ENCODE measurements at places on chromosomes 11 and 22.

DNA sequence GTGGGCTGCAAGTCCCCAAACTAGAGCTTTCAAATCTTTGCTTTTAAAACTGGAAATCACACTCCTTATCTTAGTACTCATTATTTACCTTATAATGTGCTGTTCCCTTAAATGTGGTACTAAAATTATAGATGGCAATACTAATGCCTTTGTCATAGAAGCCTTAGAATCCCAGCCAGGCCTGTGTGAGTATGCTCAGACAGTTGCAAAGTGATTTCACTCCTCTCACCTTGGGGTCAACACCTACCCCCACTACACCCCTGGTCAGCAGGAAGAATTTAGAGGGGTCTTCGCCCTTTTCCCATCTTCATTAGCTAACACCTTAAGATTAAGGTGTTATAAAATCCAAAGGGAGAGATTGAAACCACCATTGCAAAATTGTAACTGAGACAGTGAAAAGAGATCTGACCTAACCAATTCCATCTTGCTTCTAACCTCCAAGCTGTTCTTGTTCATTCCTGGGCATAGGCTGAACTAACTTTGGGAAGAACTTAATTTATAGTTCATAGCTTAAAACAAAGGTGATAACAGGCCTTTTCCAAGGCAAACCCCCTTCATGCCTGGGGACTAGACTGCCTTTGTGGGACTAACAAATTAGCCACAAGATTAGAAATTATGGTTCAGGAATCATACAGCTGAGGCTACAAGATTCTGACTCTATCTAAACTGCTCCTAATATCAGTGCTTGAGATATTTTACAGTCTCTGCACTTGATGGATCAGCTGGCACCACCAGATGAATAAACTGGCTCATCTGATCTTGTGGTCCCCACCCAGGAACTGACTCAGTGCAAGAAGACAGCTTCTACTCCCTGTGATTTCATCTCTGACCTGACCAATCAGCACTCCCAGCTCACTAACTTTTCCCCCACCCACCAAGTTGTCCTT lies 10.4 kb upstream of the MRPL17 start:
- no peak for DNase-seq

DNA sequence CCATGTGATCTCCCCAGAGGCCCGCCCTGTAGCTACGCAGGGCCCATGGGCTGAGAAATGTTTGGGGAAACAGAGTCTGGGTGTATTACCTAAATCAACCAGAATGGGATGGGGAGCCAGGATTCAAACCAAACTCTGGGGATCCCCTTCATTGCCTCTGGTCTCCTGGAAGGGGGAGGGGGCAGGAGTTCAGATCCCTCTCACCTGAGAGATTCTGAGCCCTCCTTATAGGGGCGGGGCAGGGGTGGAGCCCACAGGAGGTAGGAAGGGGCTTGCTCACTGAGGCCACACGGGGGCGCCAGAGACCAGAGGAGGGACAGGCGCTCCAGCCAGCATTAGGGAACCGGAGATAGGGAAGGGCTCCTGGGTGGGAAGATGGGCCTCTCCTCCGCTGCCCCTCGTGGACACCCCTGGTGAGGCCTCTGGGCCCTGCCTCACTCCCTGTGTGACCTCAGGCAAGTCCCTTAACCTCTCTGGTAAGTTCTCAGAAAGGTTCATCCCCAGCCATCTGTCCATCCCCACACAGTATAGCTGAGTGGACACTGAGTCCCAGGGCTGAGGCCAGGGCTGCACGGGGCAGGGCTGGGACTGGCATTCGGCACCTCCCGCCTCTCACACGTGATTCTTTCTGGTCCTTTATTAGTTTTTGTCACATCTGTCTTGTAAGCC lies 2.7 kb upstream of the CDC42BPG start:
- peak; percentile 92 for DNase-seq

- DNase-seq, result no peak
Observed at GRCh38 chr11:8403310-8403709, 139.6 kb upstream of the LMO1 start.

DNA sequence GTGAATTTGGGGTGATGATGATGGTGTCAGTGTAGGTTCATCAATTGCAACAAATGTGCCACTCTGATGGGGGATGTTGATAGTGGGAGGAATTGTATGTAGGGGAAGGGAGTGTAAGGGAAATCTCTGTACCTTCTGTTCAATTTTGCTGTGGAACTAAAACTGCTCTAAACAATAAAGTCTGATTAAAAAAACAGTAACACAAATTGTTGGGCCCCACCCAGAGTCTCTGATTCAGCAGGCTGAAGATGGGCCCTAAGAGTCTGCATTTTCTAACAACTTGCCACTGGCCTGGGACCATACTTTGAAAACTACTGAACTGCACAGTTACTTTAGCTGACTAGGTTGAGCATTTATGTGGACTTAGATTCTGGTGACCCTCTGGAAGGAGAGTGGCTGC lies 113.2 kb downstream of the ATG16L2 start:
- no peak for DNase-seq

DNA sequence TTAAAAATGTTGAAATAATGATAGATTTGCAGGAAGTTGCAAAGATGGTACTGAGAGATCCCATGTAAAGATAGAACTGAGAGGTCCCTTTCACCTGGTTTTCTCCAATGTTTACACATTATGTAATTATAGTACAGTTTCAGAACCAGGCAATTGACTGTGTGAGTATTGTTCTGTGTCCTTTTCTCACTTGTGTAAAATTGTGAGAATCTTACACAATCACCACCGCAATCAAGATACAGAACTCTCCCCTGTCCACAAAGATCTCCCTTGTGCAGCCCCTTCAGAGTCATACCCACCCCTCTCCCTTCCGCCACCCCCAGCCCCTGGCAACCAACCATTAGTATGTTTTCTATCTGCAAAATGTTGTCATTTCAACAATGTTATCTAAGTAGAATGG lies 119.8 kb upstream of the NAV2 start:
- no peak for DNase-seq

GRCh38 chr11:70647188-70648166 lies 249.1 kb downstream of the CTTN start:
- DNase-seq, result no peak

DNA sequence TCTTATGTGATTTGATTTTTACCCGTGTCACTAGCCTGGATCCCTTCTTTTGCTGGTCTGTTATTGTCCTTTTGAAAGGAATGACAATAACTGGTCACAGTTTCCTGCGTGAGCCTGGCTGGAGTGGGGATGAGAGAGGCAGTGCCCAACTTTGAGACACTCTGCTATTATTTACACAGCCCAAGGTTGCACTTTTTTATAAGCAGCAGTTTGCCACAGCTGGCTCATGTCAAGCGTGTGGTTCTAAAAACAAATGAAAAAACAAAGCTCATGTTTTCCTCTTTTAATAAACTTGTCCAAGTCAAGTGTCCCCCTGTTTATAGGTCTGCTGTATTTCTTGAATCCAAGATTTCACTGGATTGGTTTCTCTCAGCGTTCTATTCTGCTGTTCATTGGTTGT lies 201.3 kb downstream of the GRIK4 start:
- no peak for DNase-seq

- no peak for DNase-seq
Observed at GRCh38 chr11:74754507-74755252, 6.0 kb downstream of the RNF169 start.

DNA sequence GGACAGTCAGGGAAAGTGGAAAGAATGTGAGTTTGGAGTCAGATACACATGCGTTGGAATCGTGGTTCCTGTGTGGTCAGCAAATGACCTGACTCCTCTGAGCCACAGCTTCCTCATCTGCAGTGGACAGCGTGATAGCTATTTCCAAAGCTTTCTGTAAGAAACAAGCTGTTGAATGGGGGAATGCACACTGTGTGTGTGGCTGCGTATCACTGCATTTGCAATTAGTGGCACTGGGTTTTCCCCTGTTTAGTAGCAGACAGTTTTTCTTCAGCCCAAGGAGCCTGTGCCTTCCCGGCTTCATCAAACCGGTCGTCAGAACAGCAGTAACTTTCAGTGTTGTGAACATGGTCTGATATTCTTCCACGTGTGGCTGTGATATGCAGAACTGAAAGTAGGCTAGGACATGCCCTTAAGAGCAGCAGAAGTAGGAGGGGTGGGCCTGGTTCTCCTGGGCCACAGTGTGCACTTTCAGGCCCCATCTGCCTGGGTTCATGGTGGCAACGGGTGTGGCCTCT lies 121.5 kb downstream of the RRAS2 start:
- DNase-seq, result no peak

DNA sequence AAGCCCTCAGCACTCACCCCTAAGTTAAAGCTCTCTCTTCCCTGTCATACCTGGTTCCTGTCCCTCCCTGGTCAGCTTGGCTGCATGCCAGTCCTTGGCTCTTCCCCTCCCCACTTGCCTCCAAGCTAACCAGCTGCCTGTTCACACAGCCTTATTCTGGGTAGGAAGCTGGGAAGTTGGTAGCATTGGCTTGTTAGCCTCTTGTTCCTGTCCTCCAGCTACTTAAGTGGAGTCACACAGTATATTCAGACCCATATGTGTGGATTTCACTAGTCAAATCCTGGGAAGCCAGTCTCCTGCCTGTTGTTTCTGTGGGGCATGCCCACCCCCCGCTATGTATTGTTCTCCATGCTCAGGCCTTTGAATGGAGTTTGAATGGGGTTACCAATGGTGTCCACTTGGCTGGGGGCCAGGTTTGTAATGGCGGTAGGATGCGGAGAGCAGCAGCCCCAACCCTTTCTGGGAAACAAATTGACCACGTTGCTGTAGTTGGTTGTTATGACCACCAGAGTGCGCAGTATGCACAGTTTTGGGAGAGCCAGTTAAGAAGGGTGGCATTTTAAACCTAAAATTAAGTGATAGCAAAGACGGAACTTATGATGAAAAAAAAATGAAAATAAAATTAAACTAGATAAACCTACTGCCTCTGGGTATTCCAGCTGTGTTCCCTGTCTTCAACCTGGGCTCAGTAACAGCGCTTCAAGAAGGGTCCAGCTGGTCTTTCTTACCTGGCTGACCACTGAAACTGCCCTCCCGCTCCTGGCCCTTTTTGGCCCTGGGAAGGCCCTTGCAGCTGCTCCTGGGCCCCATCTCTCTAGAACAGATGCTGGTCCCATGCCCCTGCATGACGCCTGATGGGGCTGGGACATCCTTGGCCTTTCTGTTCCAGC lies 10.7 kb upstream of the RPS3 start:
- no peak for DNase-seq

DNA sequence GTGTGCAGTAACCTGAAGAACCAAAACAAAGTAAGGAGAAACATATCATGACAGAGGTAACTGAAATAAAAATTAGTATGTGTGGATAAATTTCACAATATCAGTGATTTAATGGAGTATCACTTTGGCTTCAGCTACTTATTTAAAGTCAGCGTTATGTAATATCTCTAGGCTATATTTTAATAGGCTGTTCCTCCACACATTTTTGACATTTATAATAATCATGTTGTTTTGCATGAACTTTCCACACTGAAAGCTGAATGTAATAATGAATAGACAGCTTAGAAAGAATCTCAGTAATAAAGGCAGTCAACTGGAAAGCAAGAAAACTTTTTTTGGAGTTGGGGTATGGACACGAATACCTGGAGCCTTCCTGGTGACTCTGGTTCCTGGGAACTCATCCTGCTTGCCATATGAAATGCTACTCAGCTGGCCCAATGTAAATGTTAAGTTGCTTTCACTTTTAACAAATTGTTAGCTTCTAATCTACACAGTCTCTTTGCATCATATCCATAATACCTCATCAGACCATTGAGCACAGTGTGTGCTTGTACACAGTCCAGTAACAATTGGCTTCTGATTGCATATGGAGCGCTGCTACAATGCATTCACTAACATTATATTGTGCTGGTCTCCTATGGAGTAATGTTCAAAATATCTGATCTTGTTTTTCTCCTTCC lies 257.7 kb downstream of the SOX6 start:
- no peak for DNase-seq

DNA sequence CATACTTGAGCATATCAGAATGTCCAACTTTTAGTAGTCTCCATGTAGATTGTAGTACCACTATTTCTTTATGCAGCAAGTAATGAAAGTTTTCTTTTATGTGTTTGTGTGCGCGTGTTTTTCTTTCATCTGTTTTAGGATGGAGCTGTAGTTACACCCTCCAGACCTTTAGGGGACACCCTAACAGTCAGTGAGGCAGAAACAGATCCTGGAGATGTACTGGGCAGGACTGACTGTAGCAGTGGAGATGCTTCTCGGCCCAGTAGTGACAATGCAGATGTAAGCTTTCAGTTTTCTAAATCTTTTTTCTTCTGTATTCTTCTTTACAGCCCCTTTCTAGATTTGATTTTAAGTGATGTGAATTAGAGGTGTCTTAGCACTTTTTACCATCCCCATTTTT lies 79.9 kb upstream of the GRIK4 start:
- no peak for DNase-seq

- DNase-seq, result no peak
Observed at GRCh38 chr11:47854667-47855066, 6.5 kb upstream of the NUP160 start.

DNA sequence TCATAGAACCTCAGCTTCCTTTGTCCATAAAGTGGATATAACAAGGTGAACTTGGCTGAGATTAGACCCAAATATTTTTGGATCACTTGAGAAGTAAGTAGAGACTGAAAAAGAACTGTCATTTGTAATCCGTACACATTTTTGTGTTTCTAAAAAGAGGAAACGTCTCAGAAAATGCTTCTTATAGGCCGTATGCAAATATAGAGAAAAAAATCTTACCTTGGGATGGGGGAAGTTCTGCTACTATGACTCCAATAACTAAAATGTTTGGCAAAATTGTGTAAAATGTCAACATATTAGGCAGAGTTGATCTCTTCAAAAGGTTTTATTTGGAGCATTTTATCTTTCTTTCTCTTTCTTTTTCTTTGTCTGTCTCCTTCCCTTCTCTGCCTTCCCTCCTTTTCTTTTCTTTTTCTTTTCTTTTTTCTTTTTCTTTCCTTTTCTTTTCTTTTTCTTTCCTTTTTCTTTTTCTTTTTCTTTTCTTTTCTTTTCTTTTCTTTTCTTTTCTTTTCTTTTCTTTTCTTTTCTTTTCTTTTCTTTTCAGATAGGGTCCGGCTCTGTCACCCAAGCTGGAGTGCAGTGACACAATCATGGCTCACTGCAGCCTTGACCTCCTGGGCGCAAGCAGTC lies 48.2 kb downstream of the ADM start:
- DNase-seq, result no peak

- DNase-seq, result no peak
Observed at GRCh38 chr11:69123593-69124545, 31.9 kb upstream of the SMIM38 start.

- DNase-seq, result no peak
Observed at GRCh38 chr22:32208681-32209080, 3.8 kb upstream of the RFPL2 start.

All from activated naive CD4-positive, alpha-beta T cell (primary cell).